ENCODE measurements at places on chromosomes 4 and X. TPM values are rescaled to one million over a fixed set of nuclear protein-coding genes. Genes with fewer than 3 reads are reported as not detected.

The RUFY3 gene
- total RNA-seq, result 38.0 TPM

- DNase-seq, result no peak
Observed at GRCh38 chr4:154082760-154083535, 294.1 kb upstream of the SFRP2 start.

- DNase-seq, result no peak
Observed at GRCh38 chrX:133646719-133647116, 231.4 kb upstream of the GPC4 start.

- DNase-seq, result no peak
Observed at GRCh38 chrX:43809463-43809862, 72.8 kb downstream of the MAOB start.

- no peak for DNase-seq
Observed at GRCh38 chr4:134773497-134774000, 572.0 kb upstream of the PABPC4L start.

The IL9R gene
- total RNA-seq, result 31.4 TPM

- no peak for DNase-seq
Observed at GRCh38 chr4:28665306-28665705, 1804.7 kb downstream of the STIM2 start.

The RAB33A gene
- 33.1 TPM for total RNA-seq

The HMGN5 gene
- 1.6 TPM for total RNA-seq

The ASB12 gene
- not detected for total RNA-seq

DNA sequence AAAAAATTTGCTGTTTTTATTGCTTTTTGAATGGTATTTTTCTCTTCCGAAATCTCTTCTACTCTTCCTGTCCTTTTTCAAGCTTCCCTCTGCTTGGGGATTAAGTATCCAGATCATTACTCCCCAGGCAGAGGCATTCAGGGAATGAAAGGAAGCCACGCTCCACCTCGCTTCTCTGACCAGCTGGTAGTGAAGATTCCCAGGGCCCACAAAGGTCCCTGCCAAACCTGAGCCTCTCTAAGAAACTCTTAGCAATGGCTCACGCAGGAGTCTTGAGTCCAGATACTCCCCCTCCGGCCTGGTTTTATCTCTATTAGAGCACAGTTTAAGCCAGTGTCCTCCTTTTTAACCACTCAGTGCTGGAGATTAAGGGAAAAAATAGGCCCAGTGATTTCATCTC lies 51.4 kb upstream of the SOD3 start:
- no peak for DNase-seq

- DNase-seq, result no peak
Observed at GRCh38 chrX:94742772-94743171, 1068.8 kb downstream of the FAM133A start.

The IGFBP7 gene
- not detected for total RNA-seq

GRCh38 chr4:29047341-29048041 lies 1672.7 kb upstream of the PCDH7 start:
- no peak for DNase-seq

DNA sequence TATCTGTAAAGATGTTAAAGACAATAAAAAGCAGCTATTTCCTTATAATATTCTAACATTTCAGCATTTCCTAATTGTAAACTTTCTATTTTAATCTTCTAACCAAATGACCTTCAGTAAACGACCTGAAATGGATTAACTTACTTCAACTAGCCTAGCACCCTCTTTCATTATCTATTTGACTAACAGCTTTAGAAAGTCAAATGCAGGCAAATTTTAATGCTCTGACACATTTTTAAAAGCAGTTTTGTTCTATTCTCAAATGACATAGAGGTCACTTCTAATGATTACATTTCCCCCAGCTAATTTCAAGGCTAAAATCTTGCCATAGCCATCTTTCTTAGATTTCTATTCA lies 41.9 kb downstream of the SLC7A11 start:
- no peak for DNase-seq
